ENCODE measurements at places on chromosomes 1 and 21. TPM values are rescaled to one million over a fixed set of nuclear protein-coding genes. Genes with fewer than 3 reads are reported as not detected.

C1orf56 gene
- 1.9 TPM for total RNA-seq

DNA sequence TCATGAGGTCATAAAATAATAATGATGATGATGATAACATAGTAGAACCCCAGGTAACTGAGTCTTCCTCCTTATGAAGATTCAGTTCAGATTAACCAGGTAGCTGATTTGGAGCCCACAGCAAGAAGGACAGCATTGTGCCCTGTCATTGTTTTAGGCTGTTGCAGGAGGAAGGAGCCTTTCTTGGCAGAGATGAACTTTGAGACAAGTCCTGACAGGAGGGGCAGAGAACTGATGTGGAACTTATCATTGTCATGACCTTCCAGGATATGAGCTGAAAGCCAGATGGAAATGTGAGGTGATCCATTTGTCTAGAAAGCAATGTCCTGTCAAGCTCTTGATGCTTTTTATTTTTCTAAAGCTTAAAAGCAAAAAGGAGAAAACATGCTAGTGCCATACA lies 132.6 kb upstream of the COA6 start:
- DNase-seq, result no peak

GRCh38 chr1:95232646-95233318 lies 1.2 kb upstream of the RWDD3 start:
- no peak for DNase-seq

- no peak for DNase-seq
Observed at GRCh38 chr1:152873495-152873894, 4.6 kb upstream of the SMCP start.

DNA sequence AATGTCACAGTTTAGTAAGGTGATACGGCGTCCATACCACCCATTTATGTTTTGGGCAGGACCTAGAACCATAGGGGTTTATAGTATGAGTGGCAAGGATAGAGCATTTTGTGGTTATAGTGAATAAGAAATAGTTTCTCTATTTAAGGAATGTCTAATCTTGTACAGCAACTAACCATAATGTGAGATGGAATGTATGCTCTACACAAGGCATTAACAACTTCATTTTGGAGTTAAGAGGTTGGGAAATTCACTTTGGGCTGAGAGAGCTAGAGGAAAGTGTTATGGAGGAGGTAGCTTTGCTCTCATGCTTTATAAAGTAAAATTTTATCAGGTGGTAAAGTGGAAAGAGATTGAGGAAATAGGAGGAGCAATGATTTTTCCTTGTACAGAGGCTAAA lies 3.0 kb upstream of the MCL1 start:
- DNase-seq, result no peak

DNA sequence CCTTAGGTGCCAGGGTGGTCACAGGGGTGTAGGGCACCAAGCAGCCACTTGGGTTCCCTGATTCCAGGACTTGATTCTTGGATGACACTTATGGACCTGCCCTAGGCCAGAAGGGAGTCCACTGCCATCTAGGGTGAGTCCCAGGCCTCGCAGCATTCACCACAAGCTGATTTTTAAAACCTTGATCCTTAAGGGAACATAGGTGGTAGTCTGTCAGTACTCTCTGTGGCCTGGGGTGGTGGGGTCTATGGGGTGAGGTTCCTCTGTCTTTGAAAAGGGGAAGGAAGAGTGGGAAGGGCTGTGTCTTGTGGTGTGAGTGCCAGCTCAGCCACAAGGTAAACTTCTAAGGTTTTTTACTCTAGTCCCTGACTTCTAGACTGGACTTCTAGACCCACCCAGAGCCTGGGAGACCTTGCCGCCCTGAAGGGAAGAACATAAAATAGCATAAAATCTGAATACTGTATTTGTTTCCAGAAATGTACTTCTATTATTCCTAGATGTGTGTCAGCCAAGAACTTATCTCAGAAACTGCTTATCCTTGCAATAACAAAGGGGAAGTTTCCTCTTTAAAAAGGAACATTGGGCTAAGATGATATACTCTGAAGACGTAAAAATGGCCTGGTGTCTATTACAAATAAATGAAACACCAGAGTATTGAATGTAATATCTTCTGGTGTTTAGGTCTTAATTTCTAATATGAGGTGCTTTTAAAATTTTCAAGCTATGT lies 757.3 kb downstream of the LTN1 start:
- no peak for DNase-seq

Data from activated naive CD8-positive, alpha-beta T cell treated with anti-CD3 and anti-CD28 coated beads, Interleukin-2, amount 10 ng/mL, durations not matched to agents 7 days and 5 days (primary cell).